ENCODE measurements at places on chromosomes 7 and 10. TPM values are rescaled to one million over a fixed set of nuclear protein-coding genes. Genes with fewer than 3 reads are reported as not detected.

GRCh38 chr7:123218866-123219265, 19.1 kb upstream of the SLC13A1 start:
- DNase-seq: no peak
- no peaks in the 10 kb centered on the region for H3K36me3 ChIP-seq
- H3K4me3 ChIP-seq: no peak overlapping the region
- no peaks in the 10 kb centered on the region for H3K27me3 ChIP-seq
- no peaks in the 10 kb centered on the region for H3K4me1 ChIP-seq

DNA sequence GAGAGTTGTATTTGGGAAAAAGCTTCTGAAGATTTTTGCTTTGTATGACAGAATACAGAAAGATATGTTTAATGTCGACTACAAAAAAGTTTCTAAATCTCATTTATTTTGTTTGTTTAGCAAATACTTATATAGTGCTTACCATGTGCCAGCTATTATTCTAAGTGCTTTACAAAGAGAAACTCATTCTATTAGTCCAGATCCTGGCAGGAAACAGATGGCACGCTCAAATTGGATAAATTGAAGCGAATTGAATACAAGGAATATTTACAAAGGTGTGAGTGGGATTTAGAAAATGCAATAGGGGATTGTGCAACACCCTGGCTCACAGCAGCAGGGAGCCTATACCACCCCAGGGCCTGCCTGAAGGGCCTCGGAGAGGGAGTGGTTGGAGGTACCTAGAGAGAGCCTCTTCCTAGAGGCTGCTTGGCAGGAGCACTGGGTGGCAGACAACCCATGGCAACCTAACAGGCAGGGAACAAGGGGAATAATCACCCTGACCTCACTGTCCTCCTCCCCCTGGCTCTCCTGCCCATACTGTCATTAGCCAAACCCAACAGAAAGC, 27.6 kb upstream of the FAM204A start:
- H3K4me1 ChIP-seq: peaks cover 1% of the 10 kb centered on the region
- H3K4me3 ChIP-seq: no peak overlapping the region
- H3K27ac ChIP-seq: no peak overlapping the region
- H3K36me3 ChIP-seq: no peaks in the 10 kb centered on the region
- no peak for DNase-seq

GRCh38 chr10:69398466-69398865, 18.3 kb downstream of the TACR2 start:
- peaks cover 9% of the 10 kb centered on the region for H3K36me3 ChIP-seq
- no peak for DNase-seq
- no peaks in the 10 kb centered on the region for H3K27me3 ChIP-seq
- H3K4me3 ChIP-seq: no peak overlapping the region
- no peaks in the 10 kb centered on the region for H3K4me1 ChIP-seq
- H3K27ac ChIP-seq: no peak overlapping the region

GRCh38 chr10:127908106-127908958, 1.4 kb downstream of the PTPRE start:
- H3K27ac ChIP-seq: no peak overlapping the region
- H3K4me1 ChIP-seq: peaks cover 1% of the 10 kb centered on the region
- peak overlapping the region; percentile 60 for H3K4me3 ChIP-seq
- DNase-seq: no peak
- peaks cover 52% of the 10 kb centered on the region for H3K27me3 ChIP-seq

GRCh38 chr7:54981913-54982312, 36.9 kb upstream of the EGFR start:
- no peaks in the 10 kb centered on the region for H3K36me3 ChIP-seq
- no peaks in the 10 kb centered on the region for H3K27me3 ChIP-seq
- no peak overlapping the region for H3K4me3 ChIP-seq
- peak overlapping the region; percentile 30 for H3K27ac ChIP-seq
- no peaks in the 10 kb centered on the region for H3K4me1 ChIP-seq

DNA sequence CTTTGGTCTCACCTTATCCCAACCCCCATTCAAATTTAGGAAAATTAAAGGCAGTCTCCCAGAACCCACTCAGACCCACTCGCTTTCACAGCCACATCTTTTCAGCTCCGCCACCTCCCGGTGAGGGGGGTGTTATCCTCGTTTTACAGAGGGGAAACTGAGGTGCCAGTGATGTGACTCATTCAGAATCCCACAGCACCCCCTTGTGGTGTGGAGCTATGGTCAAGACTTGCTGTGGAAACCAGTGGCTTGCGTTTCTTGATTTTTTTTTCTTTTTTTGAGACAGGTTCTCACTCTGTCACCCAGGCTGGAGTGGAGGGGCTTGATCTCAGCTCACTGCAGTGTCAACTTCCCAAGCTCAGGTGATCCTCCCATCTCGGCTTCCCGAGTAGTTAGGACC, 27.6 kb downstream of the SLC35G1 start:
- DNase-seq: no peak
- H3K36me3 ChIP-seq: peaks cover under 1% of the 10 kb centered on the region
- no peak overlapping the region for H3K4me3 ChIP-seq
- peaks cover 8% of the 10 kb centered on the region for H3K4me1 ChIP-seq
- H3K27me3 ChIP-seq: no peaks in the 10 kb centered on the region
- H3K27ac ChIP-seq: no peak overlapping the region

- DNase-seq: no peak
- H3K27ac ChIP-seq: no peak overlapping the region
- H3K27me3 ChIP-seq: peaks cover 32% of the 10 kb centered on the region
- no peak overlapping the region for H3K4me3 ChIP-seq
- no peaks in the 10 kb centered on the region for H3K4me1 ChIP-seq
- no peaks in the 10 kb centered on the region for H3K36me3 ChIP-seq
Measured at GRCh38 chr7:107641676-107642075, 19.0 kb upstream of the SLC26A4 start.

GRCh38 chr10:124492266-124492665, 30.6 kb downstream of the LHPP start:
- DNase-seq: no peak
- no peaks in the 10 kb centered on the region for H3K4me1 ChIP-seq
- H3K27me3 ChIP-seq: no peaks in the 10 kb centered on the region
- H3K36me3 ChIP-seq: peaks cover 10% of the 10 kb centered on the region
- no peak overlapping the region for H3K27ac ChIP-seq

DNA sequence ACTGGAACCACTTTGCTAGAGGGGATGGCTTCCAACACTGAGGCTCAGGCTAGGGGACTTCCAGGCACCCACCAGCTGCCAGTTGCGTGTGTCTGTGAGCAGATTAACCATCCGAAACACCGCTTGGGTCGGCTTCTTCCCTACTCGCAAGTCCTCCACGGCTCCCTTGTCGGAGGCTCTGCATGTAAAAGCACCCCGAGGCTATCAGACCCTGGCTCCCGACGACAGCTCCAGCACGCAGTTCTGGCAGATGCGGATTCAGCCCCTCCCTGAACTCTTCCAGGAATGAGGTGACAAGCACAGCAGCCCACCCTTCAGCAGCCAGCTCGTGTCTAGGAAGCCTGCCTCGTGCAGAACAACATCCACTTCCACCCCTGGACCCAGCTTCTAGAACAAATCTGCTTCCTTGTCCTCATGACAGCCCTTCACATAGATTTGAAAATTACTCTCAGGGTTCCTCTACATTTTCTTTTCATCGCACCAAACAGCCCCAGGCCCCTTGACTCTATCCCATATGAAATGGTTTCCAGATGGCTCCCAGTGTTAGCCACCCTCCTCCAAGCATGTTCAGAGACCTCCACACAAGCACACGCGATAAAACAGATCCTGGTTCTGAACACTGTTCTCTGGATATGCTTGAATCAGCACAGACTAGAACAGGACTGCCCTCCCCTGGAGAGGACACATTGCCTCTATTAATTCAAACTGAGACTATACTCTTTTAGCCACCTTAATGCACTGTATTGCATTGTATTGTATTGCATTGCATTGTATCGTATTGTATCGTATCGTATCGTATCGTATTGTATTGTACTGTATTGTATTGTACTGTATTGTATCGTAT, 44.6 kb downstream of the SLIT1 start:
- peaks cover 37% of the 10 kb centered on the region for H3K4me1 ChIP-seq
- peak overlapping the region; percentile 98 for H3K27ac ChIP-seq
- no peaks in the 10 kb centered on the region for H3K27me3 ChIP-seq

GRCh38 chr10:124379609-124380193, 39.0 kb downstream of the OAT start:
- no peak overlapping the region for H3K4me3 ChIP-seq
- no peaks in the 10 kb centered on the region for H3K36me3 ChIP-seq
- H3K4me1 ChIP-seq: peaks cover 11% of the 10 kb centered on the region
- H3K27ac ChIP-seq: no peak overlapping the region
- DNase-seq: no peak

DNA sequence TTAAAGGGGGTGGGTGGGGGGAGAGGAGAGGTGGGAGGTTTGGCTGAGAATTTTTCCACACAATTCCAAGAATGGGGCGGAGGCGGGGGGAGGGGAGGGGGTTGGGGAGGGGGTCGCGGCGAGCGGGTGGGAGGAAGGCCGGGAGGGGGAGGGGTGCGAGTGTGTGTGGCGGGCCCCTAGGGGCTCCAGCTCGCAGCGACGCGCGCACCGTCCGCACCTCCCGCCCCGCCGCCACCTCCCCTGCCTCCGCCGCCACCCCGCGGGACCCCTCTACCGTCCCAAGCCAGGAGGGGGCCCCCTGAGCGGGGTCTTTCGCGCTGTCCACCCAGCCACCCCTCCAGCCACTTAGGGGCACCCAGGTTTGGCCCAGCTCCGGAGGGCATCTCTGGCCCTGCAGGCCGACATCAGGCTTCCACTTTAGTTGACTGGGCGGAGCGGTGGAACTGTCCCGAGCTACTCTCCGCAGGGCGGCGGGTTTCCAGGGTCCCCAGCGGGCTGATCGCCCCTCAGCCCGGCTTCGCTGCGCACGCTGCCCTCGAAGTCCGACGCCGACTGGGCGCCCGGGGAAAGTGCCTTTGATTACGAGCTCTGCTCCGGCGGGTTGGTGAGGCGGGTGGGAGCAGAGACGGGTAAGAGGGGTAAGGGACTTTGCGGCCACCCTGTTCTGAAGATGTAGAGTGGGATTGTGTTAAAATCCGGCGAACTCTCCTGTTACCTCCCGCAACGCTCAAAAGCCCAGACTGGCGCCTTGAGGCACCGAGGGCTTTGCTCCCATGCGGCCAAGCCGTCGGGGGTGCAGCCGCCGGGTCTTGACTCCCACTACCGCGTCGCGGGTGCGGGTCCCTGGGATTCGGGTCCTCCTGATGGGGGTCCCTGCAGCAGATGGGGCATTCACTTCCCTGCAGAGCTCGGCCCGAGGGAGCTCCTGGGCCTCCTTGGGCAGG, 1.8 kb upstream of the VAX1 start:
- H3K36me3 ChIP-seq: no peaks in the 10 kb centered on the region
- no peak overlapping the region for H3K4me3 ChIP-seq
- H3K4me1 ChIP-seq: peaks cover 10% of the 10 kb centered on the region
- DNase-seq: no peak
- H3K27ac ChIP-seq: no peak overlapping the region

GRCh38 chr10:35554036-35554435, 51.1 kb upstream of the GJD4 start:
- no peak overlapping the region for H3K27ac ChIP-seq
- no peaks in the 10 kb centered on the region for H3K27me3 ChIP-seq
- H3K4me3 ChIP-seq: no peak overlapping the region

DNA sequence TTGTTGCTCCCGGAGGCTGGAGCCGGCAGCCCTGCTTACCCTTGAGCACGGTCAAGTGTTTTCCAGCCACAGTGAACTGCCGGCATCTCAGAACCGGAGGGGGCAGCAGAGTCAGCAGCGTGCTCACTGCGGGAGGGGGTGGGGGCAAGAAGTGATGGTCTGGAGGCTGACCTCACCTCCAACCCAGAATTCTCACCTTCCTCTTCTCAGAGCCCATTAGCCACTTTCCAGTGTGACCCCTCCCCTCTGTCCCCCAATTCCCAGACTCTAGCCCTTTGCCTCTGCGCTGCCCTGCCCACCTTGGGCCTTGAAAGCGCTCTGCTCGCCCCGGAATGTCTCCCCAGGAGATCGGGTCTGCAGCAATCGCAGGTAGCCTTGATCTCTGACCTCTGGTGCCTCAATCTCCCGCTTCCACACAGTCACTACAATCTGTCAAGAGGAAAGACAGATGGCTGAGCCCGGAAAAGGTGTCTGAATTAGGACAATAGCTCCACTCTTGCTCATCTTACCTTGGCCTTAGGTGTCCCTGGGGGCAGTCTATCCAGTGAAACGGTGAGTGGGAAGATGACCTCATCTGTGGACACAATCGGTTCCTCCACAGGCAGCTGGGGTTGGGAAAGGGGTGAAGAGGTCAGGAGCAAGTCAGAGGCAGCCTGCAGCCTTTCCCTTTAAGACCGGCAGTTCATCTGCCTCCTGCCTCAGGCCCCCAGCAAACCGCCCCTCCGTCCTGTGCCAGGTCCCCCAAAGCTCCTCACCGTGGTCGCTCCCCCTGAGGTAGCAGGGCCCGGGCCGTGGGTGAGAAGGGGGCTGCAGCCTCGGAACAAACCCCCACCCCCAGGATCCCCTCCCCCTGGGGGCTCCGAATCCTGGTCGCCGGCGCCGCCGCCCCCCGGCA, 942 bp downstream of the TRAPPC14 start:
- H3K36me3 ChIP-seq: peaks cover 7% of the 10 kb centered on the region
- no peak for DNase-seq
- H3K27me3 ChIP-seq: no peaks in the 10 kb centered on the region

GRCh38 chr10:35237766-35238512, 98.4 kb upstream of the CCNY start:
- no peak overlapping the region for H3K27ac ChIP-seq
- no peaks in the 10 kb centered on the region for H3K27me3 ChIP-seq
- no peaks in the 10 kb centered on the region for H3K36me3 ChIP-seq
- no peaks in the 10 kb centered on the region for H3K4me1 ChIP-seq

DNA sequence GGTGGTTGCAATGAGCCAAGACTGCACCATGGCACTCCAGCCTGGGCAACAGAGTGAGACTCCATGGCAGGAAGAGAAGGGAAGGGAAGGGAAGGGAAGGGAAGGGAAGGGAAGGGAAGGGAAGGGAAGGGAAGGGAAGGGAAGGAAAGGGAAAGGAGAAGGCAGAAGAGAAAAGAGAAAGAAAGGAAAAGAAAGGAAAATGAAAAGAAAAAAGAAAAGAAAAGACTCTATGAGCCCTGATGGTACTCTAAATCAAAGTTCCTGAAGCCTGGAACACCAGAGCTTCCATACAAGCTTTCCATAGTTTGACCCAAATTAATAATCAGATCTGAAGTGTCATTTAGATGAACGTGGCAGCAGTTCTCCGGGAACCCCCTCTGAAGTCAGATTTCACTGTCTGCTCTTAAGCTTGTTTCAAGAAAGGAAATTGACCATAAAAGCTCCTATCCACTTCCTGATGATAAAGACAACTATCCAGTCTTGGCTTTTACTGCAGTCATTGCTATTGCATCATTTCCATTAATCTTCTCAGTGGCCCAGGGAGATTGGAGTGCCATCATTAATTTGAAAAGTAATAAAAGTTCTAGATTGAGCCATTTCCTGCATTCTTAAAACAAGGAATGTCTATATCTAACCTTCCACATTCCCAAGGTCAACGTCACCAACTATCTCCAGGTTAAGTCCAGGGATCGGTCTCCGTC, 44.2 kb upstream of the FRMD4A start:
- H3K4me3 ChIP-seq: no peak overlapping the region
- H3K27ac ChIP-seq: peak overlapping the region; percentile 4
- H3K36me3 ChIP-seq: no peaks in the 10 kb centered on the region

GRCh38 chr7:110076194-110076593, 1014.7 kb upstream of the LRRN3 start:
- H3K27ac ChIP-seq: no peak overlapping the region
- H3K4me3 ChIP-seq: no peak overlapping the region
- no peak for DNase-seq
- peaks cover 4% of the 10 kb centered on the region for H3K4me1 ChIP-seq
- no peaks in the 10 kb centered on the region for H3K36me3 ChIP-seq

Gene PNLIPRP1
- not detected for total RNA-seq

Gene AKR1D1
- total RNA-seq: 5.4 TPM

Gene ANKRD7
- total RNA-seq: not detected

Gene ASB15
- total RNA-seq: not detected

Gene PPP1R3C
- total RNA-seq: 30.0 TPM

Gene PTPN20
- not detected for total RNA-seq

Gene SVOPL
- 1.4 TPM for total RNA-seq
